Ovary (tissue), 10 donors: ENCODE measurements at places on chromosomes 4 and X. TPM values are rescaled to one million over a fixed set of nuclear protein-coding genes. Genes with fewer than 3 reads are reported as not detected.

The GATA1 gene
- total RNA-seq, result not detected

The PRDM8 gene
- 4.8 TPM for total RNA-seq

DNA sequence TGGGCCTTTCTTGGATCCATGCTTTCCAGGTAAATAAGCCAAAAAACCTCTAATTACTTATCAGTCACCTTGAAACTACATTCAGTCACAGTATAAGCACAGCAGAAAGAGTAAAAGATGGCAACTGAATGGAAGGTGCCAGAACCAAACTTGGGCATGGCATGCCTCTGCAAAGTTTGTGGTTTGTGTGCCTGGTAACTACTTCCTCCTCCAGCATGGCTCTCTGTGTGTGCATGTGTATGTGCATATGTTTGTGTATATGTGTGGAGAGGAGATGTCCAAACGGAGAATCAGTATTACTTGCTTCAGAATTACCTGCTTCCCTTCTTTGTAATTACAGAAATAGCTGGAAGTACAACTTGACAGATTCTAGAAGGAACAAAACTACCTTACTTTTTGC lies 67.5 kb downstream of the AGTR2 start:
- DNase-seq, result no peak

- no peak for DNase-seq
Observed at GRCh38 chr4:15729910-15730533, 27.2 kb downstream of the BST1 start.

GRCh38 chr4:113539408-113539807 lies 222.1 kb downstream of the CAMK2D start:
- DNase-seq, result no peak
